Activated T-helper 17 cell treated with anti-CD3 and anti-CD28 coated beads, Interleukin-2, amount 50 U/mL, for 72 hours (primary cell): ENCODE measurements at places on chromosomes 16 and 17. TPM values are rescaled to one million over a fixed set of nuclear protein-coding genes. Genes with fewer than 3 reads are reported as not detected.

DNA sequence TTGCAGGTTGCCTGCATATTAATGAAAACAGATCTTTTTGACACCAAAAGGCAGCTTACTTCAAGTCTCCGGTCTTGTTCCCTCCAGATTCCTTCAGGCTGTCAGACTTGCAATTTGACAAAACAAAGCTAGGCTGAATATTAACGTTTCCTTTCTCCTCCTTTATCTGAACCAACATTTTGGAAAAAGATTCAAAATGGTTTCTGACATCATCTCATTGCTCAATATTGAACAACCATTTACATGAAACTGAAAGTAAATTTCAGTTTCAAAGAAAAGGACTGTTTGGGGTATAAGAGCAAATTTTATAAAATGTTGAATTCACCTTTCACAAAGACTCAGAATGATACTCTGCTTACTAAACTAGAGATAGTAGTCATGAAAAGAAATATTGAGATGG is 521.8 kb downstream of the KCNJ2 start:
- ATAC-seq = no peak

- no peak for ATAC-seq
Measured at GRCh38 chr17:39563476-39563875, 44.2 kb downstream of the NEUROD2 start.

GRCh38 chr16:8474587-8474986 is 115.7 kb downstream of the TMEM114 start:
- ATAC-seq = no peak

GRCh38 chr17:66889480-66890230 is 54.7 kb downstream of the CACNG5 start:
- ATAC-seq = no peak

DNA sequence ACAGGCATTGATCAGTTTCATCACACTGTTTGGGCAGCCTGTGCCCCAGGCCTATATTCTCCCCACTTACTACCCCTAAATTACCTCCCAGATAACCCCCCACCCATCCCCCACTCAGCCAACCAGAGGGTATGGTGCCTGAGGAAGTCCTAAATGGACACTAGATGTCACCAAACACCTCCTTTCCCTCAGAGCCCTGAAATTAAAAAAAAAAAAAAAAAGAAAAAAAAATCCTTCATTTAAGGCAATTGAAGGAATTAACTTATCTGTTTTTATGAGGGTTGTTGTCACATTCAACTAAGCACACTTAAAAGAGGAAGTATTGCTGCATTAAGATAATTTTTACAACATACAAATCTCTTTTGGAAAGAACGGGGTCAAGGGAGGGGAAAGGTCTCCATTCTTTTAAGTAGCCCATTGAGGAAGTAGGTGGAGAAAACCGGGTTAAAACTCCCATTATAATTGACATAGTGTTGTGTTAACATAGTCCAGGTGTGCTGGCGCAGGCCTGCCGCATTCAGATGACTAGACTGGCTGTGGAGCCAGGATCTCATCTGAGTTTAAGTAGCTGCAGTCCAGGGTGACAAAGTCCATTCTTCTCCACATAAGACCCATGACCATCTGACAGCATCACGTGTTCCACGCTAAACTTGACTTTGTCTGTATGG is 46.3 kb downstream of the SNX11 start:
- no peak for ATAC-seq

DNA sequence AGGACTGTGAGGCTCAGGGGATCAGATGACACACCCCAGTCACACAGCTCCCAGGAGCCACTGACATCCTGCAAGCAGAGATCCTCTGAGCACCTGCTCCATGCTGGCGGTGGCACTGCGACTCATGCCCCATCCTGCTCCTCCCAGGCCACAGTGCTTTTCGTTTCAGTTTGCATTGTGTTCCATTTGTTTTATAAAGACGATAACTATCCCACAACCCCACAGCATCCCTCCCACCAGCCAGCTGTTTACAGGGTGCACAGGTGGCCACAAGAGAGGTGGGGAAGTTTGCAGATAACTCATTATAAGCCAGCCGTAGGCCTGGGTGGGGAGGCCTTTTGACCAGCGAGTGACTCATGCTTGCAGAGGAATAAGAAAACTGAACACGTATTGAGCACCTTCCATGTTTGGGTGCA is 28.2 kb downstream of the BCO1 start:
- ATAC-seq = peak; percentile 87

GRCh38 chr17:27603880-27604794 is 26.9 kb upstream of the LGALS9 start:
- ATAC-seq = no peak

DNA sequence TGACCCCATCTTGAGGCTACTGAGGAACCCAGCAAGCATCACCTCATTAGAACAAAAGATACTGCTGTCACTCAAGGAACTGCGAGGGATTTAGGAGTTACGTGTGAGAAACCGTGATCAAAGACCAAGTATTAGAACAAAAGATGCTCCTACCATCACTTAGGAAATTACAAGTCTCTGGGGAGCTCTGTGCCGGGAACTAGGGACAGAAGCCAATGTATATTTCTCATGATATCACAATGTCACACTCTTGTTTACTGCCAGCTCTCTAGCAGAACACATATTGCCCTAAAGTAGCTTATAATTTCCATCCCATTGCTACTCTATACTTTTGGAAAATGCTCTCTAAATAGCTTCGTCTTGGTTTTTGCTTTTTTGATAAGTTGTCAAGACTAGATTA is 214.5 kb downstream of the HS3ST3A1 start:
- no peak for ATAC-seq

- no peak for ATAC-seq
Measured at GRCh38 chr16:79483336-79483735, 117.2 kb downstream of the MAF start.

The SLC13A2 gene
- not detected for total RNA-seq

The MFSD6L gene
- total RNA-seq = 0.87 TPM

The CDRT15 gene
- not detected for total RNA-seq

The KCNH6 gene
- total RNA-seq = 0.05 TPM

The RNF43 gene
- 0.85 TPM for total RNA-seq

The TUBB3 gene
- 9.7 TPM for total RNA-seq

The DLX4 gene
- 0.39 TPM for total RNA-seq

The MT1G gene
- total RNA-seq = not detected
